ENCODE measurements at places on chromosomes 16 and 17.
A peak's percentile ranks its signal among the peaks of the same experiment; 100 is the strongest.

DNA sequence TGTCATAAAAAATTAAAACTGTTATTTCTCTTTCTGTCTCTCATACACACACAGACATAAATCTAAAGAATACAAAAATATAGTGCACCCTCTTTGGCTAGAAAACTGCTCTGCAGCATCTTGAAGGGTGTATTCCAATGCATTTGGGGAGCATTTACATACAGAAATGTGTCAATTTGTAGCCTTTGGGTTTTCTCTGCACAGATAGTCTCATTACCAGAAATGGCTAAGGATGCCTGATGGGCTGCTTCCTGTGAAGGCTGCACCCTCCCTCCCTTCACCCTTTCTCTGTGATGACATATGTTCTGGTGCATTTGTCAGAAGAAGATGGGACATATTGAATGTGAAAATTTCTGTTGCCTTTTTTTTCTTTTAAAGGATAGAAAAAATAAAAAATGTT lies 1239.3 kb downstream of the CDH11 start:
- no peak for DNase-seq

- no peak for DNase-seq
Observed at GRCh38 chr17:31647661-31648060, 211.4 kb downstream of the COPRS start.

DNA sequence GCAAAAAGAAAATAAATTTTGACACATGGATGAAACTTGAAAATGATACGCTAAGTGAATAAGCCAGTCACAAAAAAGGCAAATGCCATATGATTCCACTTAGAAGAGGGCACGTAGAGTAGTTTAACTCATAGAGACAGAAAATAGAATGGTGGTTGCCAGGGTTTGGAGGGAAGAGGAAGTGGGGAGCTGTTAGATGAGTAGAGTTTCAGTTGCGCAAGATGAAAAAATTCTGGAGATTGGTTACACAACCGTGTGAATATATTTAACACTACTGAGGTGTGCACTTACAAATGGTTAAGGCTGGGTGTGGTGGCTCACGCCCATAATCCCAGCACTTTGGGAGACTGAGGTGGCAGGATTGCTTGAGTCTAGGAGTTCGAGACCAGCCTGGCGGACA lies 93.4 kb upstream of the TMEM132E start:
- DNase-seq, result no peak

DNA sequence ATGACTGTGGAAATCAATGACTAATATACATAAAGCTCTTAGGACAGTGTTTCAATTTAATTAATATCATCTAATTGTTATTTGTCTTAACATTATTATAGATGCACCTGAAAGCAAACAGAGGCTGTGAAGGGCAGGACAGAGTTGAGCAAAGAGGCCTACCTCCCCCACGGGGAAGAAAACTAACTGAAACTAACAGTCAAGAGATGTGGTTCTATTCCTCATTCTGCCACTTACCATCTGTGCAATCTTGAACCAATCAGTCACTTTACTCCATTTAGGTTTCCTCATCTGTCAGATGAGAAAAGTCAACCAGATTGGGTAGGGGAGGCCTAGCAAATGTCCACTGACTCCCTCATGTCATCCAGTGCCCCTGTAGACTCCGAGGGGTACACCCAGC lies 59.1 kb downstream of the C17orf67 start:
- DNase-seq, result no peak

- DNase-seq, result peak; percentile 50
Observed at GRCh38 chr16:70788668-70789594, 12.0 kb downstream of the VAC14 start.

- DNase-seq, result peak; percentile 15
Observed at GRCh38 chr17:49880291-49881053, 32.6 kb upstream of the TAC4 start.

GRCh38 chr17:82956726-82957468 lies 117.1 kb upstream of the ZNF750 start:
- no peak for DNase-seq

DNA sequence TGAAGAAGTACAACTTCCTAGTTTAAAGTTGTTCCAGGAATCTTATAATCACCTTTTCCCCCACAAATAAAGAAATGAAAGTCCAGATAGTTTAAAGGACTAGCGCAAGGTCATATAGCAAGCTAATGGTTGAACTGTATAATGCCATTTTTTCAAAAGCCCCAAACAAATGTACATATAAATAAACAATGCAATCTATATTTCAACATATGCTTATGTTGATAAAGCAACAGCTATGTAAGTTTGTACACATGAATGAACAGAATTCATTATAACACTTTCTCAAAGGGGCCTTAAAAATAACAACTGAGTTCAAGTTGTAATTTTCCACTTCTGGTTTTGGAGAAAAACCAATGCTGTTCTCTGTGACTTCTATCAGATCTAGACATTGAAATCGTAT lies 1628.6 kb downstream of the CDH8 start:
- no peak for DNase-seq

DNA sequence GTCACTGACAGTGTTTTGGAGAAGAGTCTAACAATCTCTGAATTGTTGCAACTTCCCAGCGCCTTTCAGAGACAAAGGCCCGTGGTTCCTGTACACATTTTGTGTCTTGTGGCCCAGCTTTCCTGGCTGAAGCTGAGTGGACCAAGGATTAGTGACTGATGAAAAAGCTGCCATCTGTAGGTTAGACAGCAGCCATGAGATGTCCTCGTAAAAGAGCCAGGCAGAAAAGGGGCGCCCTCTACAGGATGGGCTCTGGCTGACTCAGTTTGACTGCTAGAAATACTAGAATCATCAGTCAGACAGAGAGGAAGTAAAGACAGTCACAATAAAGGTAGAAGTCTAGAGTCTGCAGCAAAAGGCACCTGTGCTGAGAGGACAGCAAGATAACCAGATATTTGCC lies 26.5 kb upstream of the NF1 start:
- no peak for DNase-seq

GRCh38 chr16:57565461-57565860 lies 23.0 kb downstream of the ADGRG5 start:
- DNase-seq, result no peak

DNA sequence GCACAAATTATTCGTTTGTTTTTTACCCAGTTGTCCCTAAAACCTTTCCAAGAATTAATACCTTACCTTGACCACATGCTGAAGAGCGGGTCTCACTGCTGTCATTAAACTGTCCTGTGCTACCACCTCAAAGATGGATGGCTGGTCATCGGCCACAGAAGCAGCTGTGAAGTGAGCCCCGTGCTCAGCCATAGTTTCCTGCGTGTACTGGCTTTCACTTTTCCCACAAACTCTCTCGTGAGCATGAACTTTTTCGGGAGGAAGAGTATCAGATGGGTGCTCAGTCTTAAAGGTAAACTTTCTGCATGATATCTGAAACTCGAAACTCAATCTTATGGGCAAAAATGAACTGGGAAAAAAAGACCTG lies 558 bp downstream of the PEX12 start:
- DNase-seq, result no peak

GRCh38 chr16:16127469-16128116 lies 95.7 kb downstream of the ABCC6 start:
- peak; percentile 29 for DNase-seq

GRCh38 chr17:45828171-45828570 lies 16.5 kb upstream of the SPPL2C start:
- DNase-seq, result no peak

DNA sequence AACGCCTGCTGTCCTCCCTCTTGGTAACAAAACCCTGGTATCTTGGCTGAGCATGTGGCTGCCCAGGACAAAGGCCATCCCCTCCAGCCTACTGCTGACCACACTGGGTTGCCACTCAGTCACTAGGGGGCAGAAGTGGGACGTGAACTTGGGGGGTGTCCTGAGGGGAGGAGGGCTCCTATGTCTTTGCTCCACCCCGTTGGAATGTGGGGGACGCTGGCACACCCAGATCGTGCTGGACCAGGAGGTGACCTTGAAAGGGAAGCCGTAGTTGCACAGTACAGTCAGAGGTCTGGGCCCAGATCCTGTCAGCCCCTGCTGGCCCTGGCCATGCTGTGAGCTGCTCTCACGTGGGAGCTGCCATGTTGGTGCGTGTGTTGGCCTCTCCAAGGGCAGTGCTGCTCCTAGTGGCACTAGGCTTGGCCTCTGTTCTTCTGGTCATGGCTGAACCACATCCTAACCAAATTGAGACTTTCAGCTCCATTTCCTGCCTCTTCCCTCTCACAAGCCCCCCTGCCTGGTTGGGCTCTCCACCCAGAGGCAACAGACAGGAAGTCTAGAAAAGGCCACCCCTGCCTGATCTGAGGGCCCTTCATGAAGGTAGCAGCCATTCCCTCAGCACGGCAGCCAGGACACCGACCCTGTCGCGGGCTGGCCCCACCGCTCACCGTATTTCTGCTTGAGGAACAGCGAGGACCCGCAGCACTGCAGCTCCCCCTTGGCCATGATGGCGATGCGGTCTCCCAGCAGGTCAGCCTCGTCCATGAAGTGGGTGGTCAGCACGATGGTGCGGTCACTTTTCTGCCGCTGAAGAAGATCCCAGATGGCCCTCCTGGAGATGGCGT lies 29.0 kb upstream of the RNPS1 start:
- no peak for DNase-seq

DNA sequence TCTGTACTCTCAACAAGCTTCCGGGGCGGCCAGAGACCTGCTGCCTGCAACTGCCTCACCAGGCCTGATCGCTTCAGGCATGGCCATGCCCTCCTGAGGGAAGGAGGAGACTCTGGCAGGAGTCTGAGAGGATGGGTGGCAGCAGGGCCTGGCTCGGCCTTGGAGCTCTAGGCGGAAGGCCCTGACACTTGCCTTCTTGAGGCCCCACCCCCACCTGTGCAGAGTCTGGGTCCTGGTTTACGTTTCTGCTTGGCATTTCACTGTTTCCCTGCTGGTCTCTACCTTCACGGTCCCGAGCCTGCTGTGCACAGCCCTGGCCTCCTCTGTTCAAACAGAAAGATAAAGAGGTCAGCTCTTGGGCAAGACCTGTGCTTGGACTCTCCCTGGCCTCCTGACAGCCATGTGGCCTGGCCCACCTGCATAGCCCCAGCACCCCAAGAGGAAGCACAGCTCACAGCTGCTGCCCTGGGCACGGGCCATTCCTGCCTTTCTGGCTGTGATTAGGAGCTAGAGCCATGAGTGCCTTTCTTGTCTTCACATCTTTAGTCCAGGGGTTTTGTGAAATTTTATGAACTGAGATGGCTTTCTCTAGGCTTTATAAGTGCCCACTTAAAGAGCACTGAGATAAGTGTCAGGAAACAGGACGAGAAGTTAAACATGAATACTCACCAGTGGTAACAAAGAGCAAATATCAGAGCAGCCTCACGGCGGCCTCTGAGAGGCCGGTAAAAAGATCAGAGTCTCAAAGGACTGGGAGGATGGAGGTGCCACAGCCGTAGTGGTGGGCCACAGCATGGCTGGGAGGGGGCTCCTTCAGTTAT lies 25.6 kb upstream of the MTSS2 start:
- DNase-seq, result no peak

DNA sequence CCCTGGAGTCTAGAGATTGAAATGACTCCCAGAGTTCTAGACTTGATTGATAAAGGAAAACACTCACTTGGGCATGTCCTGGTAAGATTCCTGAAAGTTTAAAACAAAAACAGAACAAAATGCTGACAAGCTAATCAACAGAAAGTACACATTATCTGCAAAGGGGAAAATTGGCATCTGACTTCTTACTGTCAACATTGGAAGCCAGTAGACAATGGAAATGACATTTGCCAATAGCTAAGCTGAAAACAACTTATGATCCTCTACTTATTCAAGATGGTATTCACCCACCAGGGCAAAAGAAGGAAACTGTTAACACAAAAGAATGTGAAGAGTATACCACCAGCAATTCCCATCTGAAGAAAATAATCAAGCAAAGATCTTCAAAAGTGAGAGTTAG lies 36.8 kb upstream of the CDYL2 start:
- DNase-seq, result no peak

DNA sequence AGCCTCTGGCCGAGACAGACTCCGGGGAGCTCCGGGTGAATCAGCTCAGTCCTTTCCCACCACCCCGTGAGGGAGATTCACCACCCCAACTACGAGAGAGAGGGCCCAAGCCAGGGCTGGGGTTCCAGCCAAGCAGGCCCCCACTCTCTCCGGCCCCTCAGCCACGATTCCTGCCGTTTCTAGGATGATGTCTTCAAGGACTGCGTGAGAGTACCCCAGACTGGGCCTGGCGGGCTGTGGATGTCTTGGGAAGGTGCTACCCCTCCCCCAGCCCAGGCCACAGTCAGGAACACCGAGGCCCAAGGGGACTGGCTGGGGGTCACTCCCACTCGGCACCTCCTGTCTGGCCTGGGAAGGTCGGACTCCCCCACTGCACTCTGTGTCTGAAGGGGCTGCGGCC lies 21.6 kb upstream of the PABPN1L start:
- DNase-seq, result no peak

- peak; percentile 68 for DNase-seq
Observed at GRCh38 chr17:4945176-4945943, 3.0 kb downstream of the PFN1 start.

All from AG09319 (cell line).